ENCODE measurements at places on chromosomes 2 and 18.

DNA sequence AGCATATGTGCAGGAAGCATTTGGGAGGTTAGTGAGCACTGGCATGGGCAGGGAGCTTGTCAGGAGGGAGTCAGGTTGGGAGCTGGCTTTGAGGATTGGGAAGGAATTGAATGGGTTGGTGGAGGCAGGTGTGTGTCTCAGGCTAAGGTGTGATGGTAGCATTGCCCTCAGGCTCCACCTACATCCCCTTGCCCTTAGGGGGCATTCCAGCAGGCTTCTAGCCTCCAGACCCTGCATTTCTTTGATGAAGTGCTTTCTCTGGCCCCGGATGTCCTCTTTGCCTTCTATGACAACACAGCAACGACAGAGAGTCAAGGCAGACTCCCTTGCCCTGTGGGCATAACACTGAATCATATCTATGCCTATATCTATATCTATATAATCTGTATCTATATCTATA lies 13.5 kb downstream of the RHBDD1 start:
- H3K4me3 ChIP-seq = no peak overlapping the region
- no peaks in the 10 kb centered on the region for H3K27me3 ChIP-seq
- H3K4me1 ChIP-seq = no peaks in the 10 kb centered on the region
- peaks cover 4% of the 10 kb centered on the region for H3K36me3 ChIP-seq
- DNase-seq = no peak

GRCh38 chr2:110969696-110970095 lies 151.0 kb upstream of the BCL2L11 start:
- no peaks in the 10 kb centered on the region for H3K4me1 ChIP-seq
- no peaks in the 10 kb centered on the region for H3K27me3 ChIP-seq

DNA sequence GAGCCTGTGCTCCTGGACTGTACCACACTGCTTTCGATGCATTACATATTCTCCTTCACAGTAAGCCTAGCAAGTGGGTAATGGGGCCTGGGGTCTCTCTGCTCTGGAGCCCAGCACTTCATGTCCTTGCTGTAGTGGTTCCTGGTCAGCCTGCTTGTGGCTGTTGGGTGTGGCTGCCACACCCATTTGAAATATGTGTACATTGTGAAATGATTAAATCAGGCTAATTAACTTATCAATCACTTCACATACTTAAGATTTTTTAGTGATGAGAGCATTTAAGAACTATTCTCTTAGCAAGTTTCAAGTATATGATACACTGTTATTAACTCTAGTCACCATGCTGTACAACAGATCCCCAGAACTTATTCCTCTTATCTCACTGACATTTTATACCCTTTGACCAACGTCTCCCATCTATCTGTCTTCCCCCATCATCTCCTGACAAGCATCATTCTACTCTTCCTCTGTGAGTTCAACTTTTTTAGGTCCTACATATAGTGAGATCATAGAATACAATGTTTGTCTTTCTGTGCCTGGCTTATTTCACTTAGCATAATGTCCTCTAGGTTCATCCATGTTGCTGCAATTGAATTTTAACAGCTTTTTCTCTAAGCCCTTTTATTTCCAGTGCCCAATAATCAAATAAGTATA lies 92.1 kb downstream of the LYPD6 start:
- H3K36me3 ChIP-seq = no peaks in the 10 kb centered on the region
- no peaks in the 10 kb centered on the region for H3K4me1 ChIP-seq
- no peaks in the 10 kb centered on the region for H3K27me3 ChIP-seq
- no peak overlapping the region for H3K27ac ChIP-seq
- H3K4me3 ChIP-seq = no peak overlapping the region

DNA sequence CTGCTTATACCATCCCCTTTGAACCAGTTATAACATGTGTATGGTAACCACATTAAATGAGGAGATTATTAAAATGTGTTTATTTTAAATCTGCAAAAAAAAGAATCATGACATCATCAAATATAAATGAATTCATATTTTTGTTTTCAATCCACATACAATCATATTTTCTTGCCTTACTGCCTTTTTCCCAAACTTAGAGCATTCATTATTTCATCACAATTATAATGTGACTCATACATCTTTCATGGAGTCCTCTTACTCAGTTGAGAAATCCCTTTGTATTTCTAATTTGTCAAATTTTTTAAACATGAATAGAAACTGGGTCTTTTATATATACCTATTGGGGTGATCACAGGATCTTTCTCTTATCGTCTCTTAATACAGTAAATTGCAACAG lies 909.6 kb downstream of the DSC3 start:
- H3K27ac ChIP-seq = no peak overlapping the region
- H3K27me3 ChIP-seq = no peaks in the 10 kb centered on the region
- DNase-seq = no peak
- no peaks in the 10 kb centered on the region for H3K36me3 ChIP-seq

- peaks cover 28% of the 10 kb centered on the region for H3K4me1 ChIP-seq
- H3K4me3 ChIP-seq = no peak overlapping the region
- no peak for DNase-seq
- H3K27ac ChIP-seq = no peak overlapping the region
These were observed 117.4 kb downstream of the FAM210A start for GRCh38 chr18:13608791-13609532.

GRCh38 chr2:25788457-25788856 lies 89.8 kb downstream of the ASXL2 start:
- no peak for DNase-seq

- H3K27ac ChIP-seq = peak overlapping the region; percentile 91
- DNase-seq = no peak
- H3K36me3 ChIP-seq = no peaks in the 10 kb centered on the region
- peaks cover 23% of the 10 kb centered on the region for H3K27me3 ChIP-seq
These were observed 232 bp downstream of the SNED1 start for GRCh38 chr2:240998706-240998994.

DNA sequence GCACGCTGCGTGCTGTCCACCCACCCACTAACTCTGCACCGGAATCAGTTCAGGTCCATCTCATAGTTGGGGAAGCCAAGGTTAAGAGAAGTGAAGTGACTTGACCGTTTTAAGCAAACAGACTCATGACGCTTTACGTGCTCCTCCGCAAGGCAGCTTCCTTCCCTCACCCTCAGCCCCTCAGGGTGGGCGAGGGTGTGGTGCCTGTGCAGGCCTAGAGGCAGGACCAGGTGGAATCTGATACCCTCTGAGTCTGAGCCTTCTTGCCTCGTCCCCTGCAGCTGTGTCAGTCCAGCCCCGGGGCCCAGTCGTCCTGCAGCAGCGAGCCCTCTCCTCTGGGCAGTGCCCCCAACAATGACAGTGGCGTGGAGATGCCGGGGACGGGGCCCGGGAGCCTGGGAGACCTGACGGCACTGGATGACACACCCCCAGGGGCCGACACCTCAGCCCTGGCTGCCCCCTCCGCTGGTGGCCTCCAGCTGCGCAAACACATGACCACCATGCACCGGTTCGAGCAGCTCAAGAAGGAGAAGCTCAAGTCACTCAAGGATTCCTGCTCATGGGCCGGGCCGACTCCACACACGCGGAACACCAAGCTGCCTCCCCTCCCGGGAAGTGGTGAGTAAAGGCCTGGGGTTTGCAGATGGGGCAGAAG lies 250.5 kb downstream of the GLI2 start:
- no peak for DNase-seq
- no peaks in the 10 kb centered on the region for H3K27me3 ChIP-seq
- peaks cover 44% of the 10 kb centered on the region for H3K36me3 ChIP-seq
- no peak overlapping the region for H3K4me3 ChIP-seq
- H3K4me1 ChIP-seq = peaks cover 5% of the 10 kb centered on the region

- H3K4me1 ChIP-seq = peaks cover 5% of the 10 kb centered on the region
- no peak overlapping the region for H3K27ac ChIP-seq
- H3K27me3 ChIP-seq = peaks cover 3% of the 10 kb centered on the region
These were observed 176.7 kb upstream of the ST6GAL2 start for GRCh38 chr2:107062599-107063220.

DNA sequence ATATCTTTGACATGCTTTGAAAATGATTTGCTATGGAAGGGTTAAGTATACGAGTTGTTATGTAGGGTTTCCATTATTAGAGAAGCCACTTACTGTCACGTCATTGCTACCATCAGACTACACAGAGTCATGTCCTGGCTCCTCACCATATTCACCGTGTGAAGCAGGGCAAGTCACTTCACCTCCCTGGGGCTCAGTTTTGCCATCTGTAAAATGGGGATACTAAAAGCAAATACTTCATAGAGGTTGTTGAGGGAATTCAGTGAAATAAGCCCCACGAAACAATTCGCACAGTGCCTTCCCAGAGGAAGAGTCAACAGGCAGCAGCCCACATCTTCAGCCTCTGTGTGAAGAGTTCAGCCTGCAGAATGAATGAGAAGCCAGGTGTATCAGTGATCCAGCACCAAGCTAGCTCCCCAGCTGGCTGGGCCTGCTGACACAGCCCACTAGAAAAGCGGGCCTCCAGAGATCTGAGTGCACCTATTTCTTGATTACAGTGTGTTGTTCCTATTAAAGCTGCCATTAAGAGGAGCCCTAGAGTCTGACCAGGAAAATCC lies 3.4 kb downstream of the DIPK1C start:
- no peaks in the 10 kb centered on the region for H3K36me3 ChIP-seq
- no peak overlapping the region for H3K27ac ChIP-seq
- no peak for DNase-seq

DNA sequence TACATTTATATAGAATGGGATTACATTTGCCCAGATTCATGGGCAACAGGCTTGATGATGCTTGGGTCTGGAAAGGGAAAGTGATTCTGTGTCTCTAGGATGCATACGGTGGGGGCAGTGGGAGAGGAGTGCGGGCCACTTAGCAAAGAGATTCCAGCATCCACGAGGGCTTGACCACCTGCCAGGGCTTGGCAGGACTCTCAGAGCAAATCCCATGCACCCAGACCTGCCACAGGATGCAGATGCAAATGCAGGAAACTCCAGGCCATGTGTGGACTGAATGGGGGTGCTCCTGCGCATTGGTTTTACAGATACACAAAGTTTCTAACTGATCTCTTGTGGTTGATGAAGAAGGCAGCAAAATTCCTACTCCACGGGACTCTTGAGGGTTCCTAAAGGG lies 334.7 kb downstream of the CYRIA start:
- H3K36me3 ChIP-seq = no peaks in the 10 kb centered on the region
- no peak for DNase-seq
- H3K4me3 ChIP-seq = no peak overlapping the region

GRCh38 chr2:46134531-46135227 lies 162.5 kb upstream of the EPAS1 start:
- H3K36me3 ChIP-seq = no peaks in the 10 kb centered on the region
- DNase-seq = no peak
- peak overlapping the region; percentile 15 for H3K27ac ChIP-seq
- H3K4me1 ChIP-seq = no peaks in the 10 kb centered on the region
- H3K4me3 ChIP-seq = no peak overlapping the region

DNA sequence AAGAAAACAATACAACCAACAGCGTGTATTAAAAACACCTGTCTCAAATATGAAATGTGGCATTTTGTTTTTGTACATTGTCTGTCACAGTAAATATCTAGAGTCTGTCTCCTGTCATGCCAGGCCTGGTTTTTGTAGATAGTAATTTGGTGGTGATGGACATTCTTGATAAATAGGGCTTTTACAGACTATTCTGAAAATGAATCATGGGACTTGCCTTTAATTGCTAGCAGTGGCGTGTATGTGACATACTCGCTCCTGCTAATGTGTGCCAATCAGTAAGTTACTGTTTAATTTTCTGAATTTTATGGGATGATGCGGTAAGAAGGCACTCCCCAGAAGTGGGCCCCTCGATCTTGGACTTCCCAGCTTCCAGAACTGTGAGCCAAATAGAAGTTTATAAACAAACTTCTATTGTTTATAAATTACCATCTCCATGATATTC lies 83.7 kb downstream of the TANC1 start:
- no peak for DNase-seq
- H3K36me3 ChIP-seq = no peaks in the 10 kb centered on the region
- H3K27ac ChIP-seq = no peak overlapping the region
- H3K27me3 ChIP-seq = no peaks in the 10 kb centered on the region
- H3K4me1 ChIP-seq = no peaks in the 10 kb centered on the region
- no peak overlapping the region for H3K4me3 ChIP-seq

DNA sequence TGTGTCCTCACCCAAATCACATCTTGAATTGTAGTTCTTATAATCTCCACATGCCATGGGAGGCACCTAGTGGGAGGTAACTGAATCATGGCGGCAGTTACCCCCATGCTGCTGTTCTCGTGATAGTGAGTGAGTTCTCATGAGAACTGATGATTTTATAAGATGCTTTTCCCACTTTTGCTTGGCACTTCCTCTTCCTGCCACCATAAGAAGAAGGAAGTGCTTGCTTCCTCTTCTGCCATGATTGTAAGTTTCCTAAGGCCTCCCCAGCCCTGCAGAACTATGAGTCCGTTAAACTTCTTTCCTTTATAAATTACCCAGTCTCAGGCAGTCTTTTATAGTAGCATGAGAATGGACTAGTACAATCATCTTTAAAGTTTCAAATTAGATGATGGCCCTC lies 902.4 kb upstream of the PIK3C3 start:
- DNase-seq = no peak
- H3K27ac ChIP-seq = no peak overlapping the region
- H3K36me3 ChIP-seq = no peaks in the 10 kb centered on the region
- H3K27me3 ChIP-seq = no peaks in the 10 kb centered on the region
- H3K4me3 ChIP-seq = no peak overlapping the region

- no peak for DNase-seq
- no peaks in the 10 kb centered on the region for H3K27me3 ChIP-seq
- peak overlapping the region; percentile 90 for H3K27ac ChIP-seq
- no peaks in the 10 kb centered on the region for H3K36me3 ChIP-seq
These were observed 35.5 kb upstream of the TAF1B start for GRCh38 chr2:9807555-9808305.

DNA sequence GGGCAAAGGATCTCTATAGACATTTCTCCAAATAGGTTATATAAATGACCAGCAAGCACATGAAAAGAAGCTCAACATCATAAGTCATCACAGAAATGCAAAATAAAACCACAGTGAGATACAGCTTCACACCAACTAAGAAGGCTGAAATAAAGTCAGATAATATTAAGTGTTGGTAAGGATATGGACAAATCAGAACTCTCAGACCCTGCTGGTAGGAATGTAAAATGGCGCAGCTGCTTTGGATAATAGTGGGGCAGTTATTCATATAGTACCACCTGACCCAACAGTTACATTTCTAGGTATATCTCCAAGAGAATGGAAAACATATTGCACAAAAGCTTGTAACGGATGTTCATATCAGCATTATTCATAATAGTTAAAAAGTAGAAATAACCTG lies 14.0 kb downstream of the EPB41L5 start:
- H3K36me3 ChIP-seq = no peaks in the 10 kb centered on the region
- peaks cover 6% of the 10 kb centered on the region for H3K4me1 ChIP-seq
- H3K27ac ChIP-seq = no peak overlapping the region
- H3K27me3 ChIP-seq = no peaks in the 10 kb centered on the region
- H3K4me3 ChIP-seq = no peak overlapping the region

GRCh38 chr2:20516646-20517341 lies 69.9 kb downstream of the RHOB start:
- no peak overlapping the region for H3K4me3 ChIP-seq
- no peaks in the 10 kb centered on the region for H3K36me3 ChIP-seq
- H3K27me3 ChIP-seq = no peaks in the 10 kb centered on the region
- DNase-seq = no peak
- H3K4me1 ChIP-seq = peaks cover 39% of the 10 kb centered on the region
- peak overlapping the region; percentile 50 for H3K27ac ChIP-seq

- H3K27me3 ChIP-seq = no peaks in the 10 kb centered on the region
- no peak for DNase-seq
- no peak overlapping the region for H3K27ac ChIP-seq
- H3K4me1 ChIP-seq = no peaks in the 10 kb centered on the region
- H3K4me3 ChIP-seq = no peak overlapping the region
These were observed 71.4 kb downstream of the RAPGEF4 start for GRCh38 chr2:172806996-172807395.

Measured in esophagus squamous epithelium (tissue), 5 donors.